ENCODE measurements at places on chromosomes 5 and 9.

DNA sequence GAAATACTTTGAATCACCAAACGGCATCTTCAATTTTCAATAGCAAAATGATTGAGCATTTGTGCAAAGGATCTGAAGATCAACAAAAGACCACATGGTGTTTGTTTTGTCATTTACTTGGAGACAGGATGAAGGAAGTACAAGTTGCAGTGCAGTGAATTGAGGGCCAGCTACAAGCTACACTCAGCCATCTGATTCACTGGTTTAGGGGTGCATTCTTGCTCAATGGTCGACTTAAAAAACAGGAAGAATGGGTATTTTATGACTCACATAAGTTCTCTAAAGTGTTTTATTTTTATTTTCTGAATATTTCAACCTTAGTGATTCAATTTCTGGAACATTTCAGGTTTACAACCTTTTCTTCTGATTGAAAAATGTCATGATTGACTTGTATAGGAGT is 412.1 kb upstream of the ADAMTSL1 start:
- no peak for DNase-seq

DNA sequence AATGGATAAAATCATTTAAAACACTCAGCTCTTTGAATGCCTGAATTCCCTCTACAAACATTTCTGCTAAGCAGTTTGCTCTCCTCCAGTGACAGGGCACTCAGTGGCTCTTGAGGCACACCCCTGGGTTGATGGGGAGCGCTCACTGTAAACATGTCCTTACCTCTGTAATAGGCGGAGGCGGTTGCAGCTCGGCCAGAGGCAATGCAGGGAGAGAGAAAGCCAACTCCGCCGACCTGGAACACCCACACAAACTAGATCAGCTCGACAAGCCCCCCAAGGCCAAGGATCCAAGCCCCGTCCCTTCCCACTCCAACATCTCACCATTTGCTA is 329 bp downstream of the CDC23 start:
- no peak for DNase-seq

DNA sequence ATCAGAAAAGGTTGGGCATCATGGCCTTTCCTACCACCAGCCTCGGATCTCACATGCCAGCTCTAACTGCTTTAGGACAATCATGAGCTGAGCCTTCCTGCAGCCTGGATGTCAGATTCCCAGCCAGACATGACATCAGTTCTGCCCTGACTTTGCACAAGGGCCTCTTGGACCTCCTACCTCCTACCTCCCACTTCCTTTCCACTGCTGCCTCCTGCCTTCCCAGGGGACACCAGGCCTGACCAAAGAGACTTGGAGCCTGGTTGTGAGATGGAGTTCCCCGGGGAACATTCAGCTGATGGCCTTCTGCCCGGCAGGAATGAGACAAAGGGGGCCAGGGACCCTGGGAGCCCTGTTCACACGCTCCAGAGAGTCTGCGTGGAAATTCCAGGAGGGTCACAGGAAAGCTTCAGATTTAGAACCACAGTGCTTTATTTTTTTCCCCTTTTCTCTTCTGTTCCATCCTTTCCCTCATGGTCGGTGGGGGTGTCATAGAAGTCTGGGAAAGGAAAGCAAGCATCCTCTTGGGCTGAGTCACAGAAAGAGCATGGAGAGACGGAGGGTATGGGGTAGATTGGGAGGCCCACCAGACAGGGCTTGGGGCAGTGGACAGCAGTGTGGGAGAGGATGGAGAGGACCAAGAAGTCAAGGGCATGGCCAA is 35.4 kb upstream of the IL17B start:
- no peak for DNase-seq

DNA sequence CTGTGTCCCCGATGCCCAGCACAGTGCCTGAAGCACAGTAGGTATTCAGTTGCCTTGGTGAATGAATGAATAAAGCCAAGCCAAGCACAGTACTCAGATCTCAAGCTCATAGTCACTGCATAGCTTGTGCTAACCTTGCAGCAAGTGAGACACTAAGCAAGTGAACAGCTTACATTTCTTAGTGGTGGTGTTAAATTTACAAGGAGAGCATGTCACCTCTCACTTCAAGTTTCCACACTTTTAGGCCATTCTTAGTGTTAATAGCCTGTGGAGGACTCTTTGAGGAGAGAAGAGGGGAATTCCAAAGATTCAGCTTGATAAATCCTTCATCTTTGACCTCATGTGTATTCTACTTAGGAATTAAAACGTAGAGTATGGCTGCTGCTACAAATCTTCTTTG is 104.7 kb downstream of the C9orf152 start:
- DNase-seq: no peak

- no peak for DNase-seq
Measured at GRCh38 chr9:37324261-37324683, 98.2 kb upstream of the GRHPR start.

DNA sequence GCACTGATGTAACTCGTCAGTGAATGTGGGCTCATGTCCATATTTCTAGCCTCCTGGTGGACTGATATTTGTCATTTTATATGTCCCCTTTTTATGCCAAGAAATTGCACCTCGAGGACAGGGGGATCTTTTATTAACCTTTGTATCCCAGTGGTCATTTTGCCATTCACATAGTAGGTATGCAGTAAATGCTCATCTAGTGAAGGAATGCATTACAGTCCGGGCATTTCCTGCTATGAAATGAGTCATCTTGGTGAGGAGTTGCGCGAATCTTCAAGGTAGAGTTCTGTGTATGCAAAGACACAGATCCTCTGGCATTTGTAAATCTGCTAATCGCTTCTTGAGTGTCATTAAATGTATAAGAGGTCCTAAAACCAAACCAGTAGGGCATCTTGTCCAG is 755.5 kb upstream of the ADAMTS16 start:
- DNase-seq: no peak

DNA sequence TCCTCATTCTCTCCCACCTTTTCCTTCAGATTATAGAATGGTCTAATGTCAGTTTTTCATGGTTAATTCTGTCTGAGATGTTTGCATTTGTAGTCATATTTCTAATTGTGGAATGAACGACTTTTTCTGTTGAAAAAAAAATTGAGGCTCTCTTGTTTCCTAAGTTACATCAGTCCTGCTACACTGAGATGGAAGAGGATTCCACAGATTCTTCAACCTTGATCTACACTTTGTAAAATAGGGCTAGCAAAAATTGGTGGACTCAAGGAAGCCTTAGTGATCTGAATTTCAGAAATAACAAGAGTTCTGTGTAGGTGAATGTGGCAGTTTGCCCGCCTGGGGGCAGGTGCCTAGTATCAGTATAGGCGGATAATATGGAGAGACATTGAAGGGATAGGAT is 51.9 kb downstream of the ERBIN start:
- no peak for DNase-seq

DNA sequence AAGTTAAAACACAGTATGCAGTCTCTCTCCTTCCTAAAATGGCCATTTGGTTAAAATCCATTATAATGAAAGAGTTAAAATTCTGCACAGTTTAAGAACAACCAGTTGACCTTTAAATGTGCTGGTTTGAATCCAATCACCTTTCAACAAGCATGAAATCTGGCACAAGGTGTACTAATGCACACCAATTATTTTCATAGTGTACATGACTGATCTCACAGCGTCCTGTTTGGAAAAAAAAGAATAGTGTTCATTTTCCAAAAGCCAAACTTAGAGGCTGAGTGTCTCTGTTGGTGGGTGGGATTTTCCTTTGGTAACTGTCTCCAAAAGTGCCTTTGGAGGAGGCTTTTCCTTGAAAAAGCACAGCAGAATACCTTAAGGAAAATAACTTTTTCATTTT is 180.6 kb downstream of the DEPDC1B start:
- no peak for DNase-seq

DNA sequence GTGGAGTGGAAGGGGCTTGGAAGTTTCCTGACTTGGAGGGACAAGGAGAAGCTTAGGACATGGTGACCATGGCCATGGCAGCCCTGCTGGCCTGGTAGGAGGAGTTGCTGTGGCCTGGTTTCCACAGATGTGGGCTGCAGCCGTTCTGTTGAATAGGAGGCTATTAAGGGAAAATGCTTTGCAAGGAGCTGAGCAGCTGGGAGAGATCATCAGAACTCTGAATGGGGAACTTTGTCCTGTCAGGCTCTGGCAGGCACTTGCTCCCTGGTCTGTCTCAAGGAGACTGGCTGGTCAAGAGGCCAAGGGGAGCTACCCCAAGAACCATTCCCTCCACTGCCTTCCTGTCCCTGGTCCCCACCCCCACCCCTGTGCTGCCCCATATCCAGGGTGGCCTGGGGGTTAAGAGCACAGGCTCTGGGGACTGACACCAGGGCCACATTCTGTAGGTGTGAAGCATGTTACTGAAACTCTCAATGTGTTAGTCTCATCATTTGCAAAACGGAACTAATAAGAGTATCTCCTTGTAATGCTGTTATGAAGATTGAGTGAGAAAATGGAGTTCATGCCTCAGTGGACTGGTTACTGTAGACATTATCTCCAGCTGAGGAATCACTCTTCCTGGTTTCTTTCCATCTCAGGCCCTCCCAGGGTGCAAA is 84.0 kb upstream of the ARAP3 start:
- DNase-seq: no peak

- DNase-seq: no peak
Measured at GRCh38 chr5:54608423-54609085, 91.0 kb downstream of the SNX18 start.

DNA sequence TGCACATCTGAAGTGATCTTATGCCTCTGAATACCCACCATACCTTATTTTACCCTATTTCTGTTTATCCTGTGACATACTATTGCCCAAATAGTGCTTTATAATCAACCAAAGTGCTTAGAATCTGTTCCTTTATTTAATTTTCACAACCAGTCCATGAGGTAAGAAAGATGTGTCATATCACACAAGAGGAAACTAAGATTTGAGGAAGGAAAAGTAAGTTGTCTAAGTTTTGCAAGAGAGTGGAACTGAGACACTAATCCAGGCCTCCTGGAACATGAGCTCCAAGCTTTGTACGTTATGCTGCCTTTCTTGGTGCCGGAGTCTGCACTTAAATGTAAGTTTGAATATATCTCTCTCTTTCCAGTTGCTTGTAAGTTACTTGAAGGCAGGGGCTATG is 17.2 kb downstream of the KDM3B start:
- DNase-seq: no peak

DNA sequence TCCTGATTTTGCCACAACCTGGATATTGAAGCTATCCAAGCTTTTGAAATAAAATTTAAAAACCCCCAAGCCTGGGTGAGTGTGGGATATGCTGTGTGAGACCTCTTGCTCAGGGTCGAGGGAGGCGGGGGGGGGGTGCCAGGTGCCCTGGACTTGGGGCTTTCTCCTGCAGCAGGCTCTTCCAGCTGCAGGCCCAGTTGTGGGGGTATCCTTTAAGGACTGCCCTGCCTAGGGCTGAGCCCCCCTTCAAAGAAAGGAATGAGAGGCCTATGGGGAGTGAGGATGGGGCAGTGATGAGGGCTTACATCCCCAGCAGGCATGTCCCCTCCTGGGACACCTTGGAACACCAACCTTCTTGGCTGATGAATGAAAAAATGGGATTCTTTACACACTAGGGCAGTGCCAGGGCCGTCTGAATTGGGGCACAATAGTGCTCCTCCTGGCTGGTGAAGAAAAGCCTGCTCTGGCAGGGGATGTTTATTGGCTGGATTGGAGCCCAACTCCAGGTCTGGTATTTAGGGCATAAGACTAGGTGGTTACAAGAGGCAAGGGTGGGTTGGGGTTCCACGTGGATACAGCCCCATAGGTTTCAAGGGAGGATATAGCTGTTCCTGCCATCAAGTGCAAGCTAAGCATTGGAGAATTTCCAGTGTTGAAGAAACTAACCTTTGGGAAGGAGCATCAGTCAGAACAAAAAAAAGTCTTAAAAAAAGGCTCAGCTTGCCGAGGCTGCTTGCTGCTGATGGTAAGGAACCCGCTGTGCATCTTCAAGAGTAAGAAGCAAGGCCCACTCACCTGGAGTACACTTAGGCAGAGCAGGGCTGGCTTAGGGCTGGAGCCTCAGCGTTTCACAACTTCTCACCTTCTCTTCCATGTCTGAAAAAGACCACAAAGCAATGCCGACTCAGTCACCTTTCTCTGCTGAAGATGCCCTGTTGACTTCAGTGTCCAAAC is 7.0 kb downstream of the HNRNPAB start:
- no peak for DNase-seq

- no peak for DNase-seq
Measured at GRCh38 chr9:38096238-38096805, 27.3 kb upstream of the SHB start.

GRCh38 chr9:14402583-14402982 is 88.6 kb upstream of the NFIB start:
- no peak for DNase-seq

DNA sequence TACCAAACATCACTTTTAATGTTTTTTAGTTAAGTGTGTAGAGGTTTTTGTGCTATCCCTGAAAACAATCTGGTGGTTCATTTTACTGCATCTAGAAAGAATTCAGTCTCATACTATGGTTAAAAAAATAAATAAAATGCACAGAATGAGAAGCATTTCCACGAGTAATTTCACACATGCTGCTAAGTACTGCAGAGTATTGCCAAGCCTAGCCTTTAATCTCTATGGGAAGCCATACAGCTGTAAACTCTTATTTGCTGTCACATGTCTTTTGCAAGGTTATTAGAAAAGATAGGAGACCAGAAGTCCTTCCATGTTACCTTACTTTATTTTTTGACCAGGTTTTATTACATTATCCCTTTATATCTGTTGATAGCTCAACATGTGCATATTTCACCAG is 37.6 kb upstream of the MAN2A1 start:
- DNase-seq: no peak

DNA sequence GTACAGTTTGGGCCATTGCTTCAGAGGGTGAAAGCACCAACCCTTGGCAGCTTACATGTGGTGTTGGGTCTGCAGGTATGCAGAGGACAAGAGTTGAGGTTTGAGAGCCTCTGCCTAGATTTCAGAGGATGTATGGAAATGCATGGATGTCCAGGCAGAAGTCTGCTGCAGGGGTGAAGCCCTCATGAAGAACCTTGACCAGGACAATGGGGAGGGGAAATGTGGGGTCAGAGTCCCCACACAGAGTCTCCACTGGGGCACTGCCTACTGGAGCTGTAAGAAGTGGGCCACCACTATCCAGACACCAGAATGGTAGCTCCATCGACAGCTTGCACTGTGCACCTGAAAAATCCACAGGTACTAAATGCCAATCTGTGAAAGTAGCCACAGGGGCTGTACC is 113.6 kb upstream of the SPATA31C2 start:
- DNase-seq: no peak

DNA sequence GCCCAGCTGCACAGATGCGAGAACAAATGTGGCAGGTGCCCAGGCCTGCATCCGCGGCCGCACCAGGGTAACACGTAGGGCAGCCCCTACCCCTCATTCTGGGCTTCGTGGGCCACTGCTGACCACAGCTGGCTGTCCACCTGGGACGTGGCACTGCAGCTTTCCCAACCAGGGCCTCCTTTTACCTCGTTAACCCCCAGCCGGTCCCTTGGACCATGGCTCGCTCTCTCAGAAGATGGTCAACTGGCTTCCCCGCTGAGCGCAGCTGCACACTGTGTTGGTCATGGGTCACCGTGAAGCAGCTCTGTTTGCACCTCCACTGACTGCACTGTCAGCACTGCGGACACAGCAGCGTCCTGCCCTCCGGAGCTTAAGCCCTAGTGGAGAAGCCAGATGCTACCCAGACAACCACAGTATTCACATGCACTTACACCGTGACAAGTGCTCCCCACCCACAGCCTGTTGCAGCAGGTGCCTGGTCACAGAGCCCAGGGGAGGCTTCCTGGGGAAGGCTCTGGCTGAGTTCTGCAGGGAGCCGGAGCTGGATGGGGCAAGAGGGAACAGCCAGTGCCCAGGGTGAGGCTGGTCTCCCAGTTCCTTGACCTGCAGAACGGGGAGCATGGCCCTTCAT is 10.5 kb upstream of the PLEKHG4B start:
- DNase-seq: no peak
